NCI-H748 treated with DMSO at 0.1 percent for 48 hours (cell line): ENCODE measurements at places on chromosomes 6 and 20.

- no peak for DNase-seq
These were observed 46.8 kb upstream of the JAG1 start for GRCh38 chr20:10720565-10720964.

- DNase-seq, result no peak
These were observed 215.8 kb upstream of the CITED2 start for GRCh38 chr6:139590206-139590605.

DNA sequence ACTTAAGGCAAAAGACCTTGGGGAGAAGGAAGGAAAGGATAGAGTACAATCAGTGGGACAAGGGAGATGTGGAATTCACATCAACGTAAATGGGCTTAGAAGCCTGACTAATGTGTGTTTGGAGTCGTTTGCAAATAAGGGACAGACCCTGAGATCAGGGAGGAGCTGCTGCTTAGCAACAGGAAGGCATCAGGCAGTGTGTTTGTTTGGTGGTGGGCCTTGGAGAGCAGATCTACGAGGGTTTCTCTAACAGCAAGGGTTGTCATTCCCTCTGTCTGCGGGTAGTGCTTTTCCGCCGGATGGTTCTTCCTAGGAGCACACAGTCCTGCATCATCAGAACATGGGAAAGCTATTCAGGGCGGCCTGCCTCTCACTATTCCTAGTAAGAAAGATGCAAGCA is 40.4 kb downstream of the C6orf118 start:
- DNase-seq, result no peak

DNA sequence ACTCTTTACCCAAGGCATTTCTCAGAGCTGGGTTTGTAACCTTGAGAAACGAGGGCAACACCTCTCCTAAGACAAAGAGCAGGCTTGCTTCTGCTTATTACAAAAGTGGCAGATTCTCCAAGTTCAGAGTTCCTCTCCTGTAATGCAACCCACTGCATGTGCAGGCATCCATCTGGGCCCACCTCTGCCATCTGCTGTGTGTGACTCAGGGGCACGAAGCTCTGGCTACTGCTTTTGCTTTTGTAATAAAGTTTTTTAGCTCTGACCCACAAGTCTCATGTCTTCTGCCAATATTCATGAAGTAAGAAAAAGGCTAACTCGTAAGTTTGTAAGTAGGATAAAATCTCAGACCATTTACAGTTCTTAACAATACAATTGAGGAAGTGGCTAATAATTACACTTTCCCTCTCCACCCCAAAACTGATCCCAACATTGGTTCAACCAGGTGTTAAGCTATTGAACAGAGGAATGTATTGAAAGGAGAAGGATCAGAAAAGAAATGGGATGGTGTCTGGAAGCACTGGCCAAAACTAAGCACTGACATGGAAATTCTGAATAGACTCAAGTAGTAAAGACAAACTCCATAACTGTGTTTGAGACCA is 51.7 kb upstream of the SMLR1 start:
- no peak for DNase-seq

DNA sequence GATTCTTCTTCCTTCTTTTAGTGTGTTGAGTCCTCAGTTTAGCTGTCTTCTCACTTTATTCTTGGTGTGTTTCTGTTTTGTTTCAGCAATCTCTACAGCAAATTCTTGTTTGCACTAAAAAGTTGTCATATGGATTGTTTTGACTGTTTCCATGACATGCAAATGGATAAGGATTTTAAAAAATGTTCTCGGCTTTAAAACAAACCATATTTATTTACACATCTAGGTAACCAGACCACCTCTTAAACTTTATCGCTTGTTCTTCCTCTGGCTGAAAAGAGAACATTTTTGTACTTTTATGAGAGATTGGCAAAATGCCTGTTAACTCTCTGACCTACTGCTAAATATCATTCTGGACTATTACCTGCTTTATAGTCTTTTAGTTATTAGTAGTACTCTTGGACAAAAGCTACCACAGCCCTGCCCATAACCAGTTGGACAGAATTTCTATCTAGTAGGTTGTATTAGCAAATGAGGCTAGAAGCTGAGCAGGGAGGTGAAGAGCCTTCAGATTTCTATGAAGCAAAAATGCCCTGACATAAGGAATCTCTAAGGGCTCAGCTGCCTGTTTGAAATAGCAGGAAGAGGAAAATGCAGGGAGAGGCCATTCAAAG is 268.3 kb downstream of the CD109 start:
- DNase-seq, result no peak

DNA sequence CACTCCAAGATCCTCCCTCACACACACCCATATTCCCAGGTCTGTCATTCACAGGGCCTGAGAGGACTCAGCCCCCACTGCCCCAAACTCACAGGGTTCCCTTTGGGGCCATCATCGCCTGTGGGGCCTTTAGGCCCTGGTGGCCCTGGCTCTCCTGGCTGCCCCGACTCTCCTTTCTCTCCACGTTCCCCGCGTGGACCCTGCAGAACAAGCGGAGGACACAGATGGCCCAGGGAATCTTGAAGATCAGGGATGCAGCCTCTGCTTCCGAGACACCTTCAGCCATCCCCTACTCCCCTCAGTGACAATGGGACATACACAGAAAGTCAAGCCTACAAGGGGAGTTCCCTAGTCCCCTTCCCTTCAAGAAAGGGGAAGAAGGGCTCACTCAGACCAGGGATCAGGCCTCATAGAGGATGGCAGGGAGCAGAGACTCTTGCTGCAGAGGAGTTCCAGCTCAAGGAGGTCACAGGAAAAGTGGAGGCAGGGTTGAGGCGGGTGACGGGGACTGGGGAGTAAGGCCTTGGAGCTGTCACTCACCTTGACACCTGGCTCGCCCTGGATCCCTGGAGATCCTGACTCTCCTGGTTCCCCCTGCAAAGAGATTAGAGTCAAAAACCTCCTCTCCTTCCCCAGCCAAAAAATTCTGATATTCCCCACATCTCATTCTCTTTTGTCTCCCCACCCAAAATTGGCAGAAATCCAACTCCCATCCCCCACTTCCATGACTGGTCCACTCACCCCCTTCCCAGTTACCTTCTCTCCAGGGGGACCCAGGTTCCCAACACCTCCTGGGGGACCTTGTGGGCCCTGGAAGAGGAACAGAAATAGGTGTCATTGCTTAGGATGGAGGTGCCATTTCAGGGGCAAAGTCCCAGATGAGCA is 22.7 kb downstream of the COL11A2 start:
- no peak for DNase-seq

DNA sequence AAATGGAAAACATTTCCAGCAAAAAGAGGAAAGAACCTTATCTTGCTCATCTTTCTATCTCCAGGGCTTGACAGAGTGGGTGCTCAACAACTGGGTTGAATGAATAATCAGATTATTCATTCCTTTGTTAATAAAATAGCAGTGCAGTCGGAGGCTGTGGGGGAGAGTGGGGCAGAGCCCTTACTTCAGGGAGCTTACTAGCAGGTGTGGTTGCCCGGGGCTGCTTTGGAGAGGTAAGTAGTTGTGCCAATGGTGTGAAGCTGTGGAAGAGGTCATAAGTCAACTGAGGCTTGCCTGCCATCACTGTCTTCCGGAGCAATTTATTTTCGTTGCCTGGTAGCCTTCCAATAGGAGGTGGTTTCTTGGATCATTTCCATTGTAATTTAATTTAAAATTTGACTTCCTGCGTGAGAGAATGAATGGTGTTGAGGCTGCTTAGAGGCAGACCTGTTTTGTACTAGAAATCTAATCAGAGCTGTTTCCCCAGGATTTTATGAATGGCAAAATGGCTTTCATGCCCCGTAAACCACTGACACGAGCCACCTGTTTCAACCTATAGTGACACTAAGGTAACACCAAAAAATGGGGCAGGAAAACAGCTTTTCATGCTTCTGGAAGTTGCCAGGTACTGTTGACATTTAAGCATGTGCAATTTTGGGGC is 51.4 kb downstream of the ZDHHC14 start:
- DNase-seq, result no peak

DNA sequence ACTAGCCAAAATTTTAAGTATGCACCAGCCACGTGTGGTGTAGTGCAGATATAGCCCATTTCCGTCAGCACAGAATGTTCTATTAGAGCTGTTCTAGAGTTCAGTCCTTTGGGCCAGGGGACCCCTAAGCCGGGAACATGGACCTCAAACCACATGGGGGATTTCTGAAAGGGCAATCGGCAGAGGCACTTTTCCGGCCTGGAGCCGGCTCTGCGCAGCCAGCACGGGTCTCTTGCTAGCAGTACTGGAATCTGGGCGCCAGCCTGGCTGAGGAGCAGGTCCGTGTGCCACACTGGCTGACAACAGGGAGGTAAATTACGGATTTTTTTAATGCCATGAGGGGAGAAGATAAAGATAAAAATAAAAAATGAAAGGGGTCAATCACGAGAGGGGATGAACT is 120.5 kb downstream of the SULF2 start:
- DNase-seq, result no peak

- DNase-seq, result peak; percentile 90
These were observed 68.3 kb downstream of the PKHD1 start for GRCh38 chr6:52019092-52019491.

- no peak for DNase-seq
These were observed 614 bp upstream of the TMEM242 start for GRCh38 chr6:157323966-157324300.

DNA sequence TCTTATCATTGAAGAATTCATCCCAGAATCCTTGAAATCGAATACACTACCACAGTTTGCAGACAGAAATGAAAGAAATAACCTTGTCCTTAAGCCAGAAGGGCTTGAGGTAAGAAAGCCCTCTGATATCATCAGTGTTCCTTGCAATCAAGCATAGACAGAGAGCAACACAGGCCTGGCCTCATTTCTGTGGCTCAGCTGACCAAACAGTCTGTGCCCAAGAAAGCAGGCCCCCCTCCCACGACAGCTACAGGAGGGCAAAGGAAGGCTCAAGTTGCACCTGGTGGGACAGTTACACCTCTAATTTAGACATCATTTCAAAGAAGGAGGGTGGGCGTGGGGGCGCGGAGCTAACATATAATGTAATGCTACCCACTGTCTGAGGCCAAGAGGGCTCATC is 21.6 kb downstream of the KIF16B start:
- no peak for DNase-seq

- no peak for DNase-seq
These were observed 642.1 kb upstream of the NRSN1 start for GRCh38 chr6:23483896-23484295.

- DNase-seq, result no peak
These were observed 17.3 kb upstream of the MATN4 start for GRCh38 chr20:45325371-45325770.

- no peak for DNase-seq
These were observed 355.4 kb downstream of the MAFB start for GRCh38 chr20:40333591-40333990.

- DNase-seq, result no peak
These were observed 4.9 kb upstream of the TBXT start for GRCh38 chr6:166172546-166172945.

DNA sequence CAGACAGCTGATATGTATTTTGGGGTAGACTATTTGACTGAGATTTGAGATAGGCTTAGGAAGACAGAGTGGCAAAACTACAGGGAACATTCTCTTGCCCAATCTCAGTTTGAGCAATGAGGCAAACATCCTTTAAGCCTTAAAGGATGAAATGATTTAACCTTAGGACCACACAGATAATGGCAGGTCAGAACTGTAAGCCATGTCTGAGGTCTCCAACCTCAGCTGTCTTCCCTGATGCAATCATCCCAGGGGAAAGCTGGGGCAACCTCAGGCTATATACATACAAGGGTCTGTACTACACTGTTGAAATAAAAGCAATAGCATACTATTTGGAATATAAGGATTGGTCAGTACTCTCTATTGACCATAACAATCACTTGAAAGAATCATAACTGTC is 83.8 kb upstream of the NUP153 start:
- no peak for DNase-seq

DNA sequence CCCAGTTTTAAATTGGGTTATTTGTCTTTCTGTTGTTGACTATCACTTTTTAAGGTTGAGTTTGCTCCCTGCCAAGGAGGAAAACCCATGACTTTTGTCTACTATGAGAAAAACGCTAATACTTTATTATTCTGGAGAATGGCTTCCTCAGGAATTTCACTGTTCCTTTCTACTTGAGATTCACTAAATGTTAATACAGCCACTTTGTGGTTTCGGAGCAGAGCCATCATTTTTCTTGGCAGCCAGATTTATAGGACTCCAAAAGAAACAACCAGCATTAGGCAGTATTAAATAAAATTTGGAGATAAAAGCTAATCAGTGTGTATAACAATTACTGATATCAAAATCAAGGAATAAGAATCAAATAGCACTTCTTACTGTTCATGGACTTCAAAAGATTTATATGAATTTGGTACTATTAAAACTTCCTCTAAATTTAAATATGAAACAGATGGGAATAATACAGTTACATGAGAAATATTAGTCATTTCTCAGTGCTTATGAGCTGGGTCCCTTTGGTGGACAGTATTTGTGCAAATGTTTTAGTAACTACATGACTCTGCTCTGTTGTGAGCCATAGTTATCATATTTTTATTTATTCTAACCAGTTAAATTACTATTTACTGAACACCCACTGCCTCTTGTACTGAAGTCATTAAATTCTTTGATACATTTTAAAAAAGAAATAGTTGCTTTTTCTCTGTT is 64.1 kb upstream of the FBXO30 start:
- no peak for DNase-seq

GRCh38 chr20:26209171-26209941 is 512.7 kb upstream of the ZNF337 start:
- no peak for DNase-seq

DNA sequence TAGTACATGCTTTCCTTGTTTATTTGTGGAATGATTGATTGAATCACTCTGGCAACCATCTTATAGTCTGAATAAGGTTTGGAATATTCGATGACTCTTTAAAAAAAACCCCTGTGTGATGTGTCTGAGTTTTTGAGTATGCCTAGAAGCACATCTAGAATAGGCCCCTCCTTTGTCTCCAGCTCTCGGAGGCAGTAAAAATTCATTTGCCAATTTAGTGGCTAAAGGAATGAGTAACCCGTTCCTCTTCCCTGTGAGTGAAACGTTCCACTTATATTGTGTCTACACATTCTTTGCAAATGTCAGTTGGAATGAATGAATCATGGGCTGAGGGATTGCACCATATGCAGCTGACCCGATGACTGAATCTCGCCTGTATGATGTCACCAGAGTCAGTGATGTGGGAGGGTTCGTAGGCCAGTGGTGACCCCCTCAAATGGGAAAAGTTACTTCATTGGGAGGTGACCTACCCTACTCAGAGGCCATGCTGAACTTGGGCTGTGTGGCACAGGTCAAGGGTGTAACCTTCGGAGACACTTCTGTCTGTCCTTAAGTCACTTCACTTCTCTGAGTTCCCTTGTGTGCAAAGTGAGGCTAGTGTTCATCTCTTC is 21.6 kb downstream of the MOCS3 start:
- no peak for DNase-seq

DNA sequence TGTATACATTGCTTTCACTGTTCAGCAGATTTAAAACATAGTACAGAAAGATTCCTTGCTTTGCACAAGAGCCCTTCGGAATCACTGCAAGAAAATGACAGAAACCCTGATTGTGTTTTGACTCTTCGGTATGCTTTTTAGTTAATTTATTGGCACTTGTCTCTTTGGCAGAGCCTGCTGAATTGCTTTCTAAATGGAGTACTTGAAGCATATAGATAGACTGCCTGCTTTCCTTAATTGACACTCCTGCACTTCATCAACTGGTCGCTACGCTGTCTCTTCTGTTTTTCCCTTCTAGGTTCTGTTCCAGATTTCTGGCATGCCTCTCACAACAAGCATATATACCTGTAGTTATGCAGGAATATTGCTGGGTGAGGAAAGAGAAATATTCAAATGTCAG is 22.4 kb upstream of the RBM24 start:
- no peak for DNase-seq
